Esophagus muscularis mucosa (tissue), 4 donors: ENCODE measurements at places on chromosomes 11 and 22. TPM values are rescaled to one million over a fixed set of nuclear protein-coding genes. Genes with fewer than 3 reads are reported as not detected.

GRCh38 chr22:42066126-42066761, 4.4 kb downstream of the NAGA start:
- DNase-seq: no peak

Gene SERPINH1
- total RNA-seq: 230 TPM

DNA sequence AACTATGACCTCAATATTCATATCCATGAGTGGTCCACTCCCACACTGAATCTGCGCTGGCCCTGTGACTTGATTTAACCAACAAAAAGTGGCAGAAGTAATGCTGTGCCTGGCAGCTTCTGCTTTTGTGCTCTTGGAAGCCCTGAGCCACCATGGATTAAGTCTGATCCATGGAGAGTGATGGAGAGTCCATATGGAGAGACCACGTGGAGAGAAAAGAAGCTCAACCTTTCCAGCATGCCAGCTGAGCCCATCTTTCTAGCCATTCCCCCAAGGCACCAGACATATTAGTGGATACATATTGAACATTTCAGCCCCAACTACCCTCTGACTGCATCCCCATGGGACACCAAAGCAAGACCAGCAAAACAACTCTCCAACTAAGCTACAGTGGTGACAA, 16.0 kb downstream of the LRRC55 start:
- no peak for DNase-seq

- DNase-seq: peak; percentile 31
Measured at GRCh38 chr11:112485280-112485679, 224.6 kb upstream of the PLET1 start.

GRCh38 chr11:108216988-108217387, 5.5 kb downstream of the NPAT start:
- no peak for DNase-seq

- DNase-seq: no peak
Measured at GRCh38 chr11:15638386-15638787, 523.7 kb downstream of the INSC start.

DNA sequence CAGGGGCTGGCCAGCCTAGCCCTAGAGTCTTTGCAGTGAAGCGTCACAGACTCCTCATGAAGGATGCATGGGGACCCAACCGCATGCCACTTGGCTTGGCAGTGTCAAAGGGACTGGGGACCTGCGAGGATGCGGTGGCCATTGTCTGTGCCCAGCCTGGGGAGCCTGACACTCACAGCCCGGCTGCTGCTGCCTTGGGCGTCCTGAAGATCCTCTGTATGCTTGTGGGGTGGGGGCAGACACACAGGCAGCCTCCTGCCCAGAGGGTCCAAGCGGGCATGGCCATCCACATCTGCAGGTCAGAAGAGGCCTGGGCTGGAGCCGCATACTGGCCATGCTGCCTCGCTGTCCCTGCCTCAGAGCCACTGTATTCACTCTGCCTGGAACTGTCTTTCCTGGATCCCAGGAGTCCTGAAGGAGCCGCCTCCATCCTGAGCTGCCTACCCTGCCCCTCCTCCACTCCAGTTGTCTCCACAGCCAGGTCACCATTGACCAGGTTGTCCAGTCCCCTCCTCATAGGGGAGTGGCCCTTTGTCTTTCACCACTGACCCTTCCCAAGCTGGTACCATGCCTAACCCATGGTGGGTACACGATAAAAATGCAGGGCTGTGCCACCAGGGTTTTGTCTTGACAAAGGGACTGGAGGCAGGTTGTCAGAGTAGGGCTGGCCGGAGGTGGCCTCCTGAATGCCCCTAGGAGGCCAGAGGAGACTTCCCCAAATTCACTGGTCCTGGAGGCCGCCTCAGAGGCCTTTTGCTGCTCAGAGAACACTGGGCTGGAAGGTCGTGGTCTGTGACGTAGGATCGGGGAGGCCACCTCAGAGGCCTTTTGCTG, 107.0 kb downstream of the KCNQ1OT1 start:
- DNase-seq: peak; percentile 81

Gene ZFTA
- 15.8 TPM for total RNA-seq

DNA sequence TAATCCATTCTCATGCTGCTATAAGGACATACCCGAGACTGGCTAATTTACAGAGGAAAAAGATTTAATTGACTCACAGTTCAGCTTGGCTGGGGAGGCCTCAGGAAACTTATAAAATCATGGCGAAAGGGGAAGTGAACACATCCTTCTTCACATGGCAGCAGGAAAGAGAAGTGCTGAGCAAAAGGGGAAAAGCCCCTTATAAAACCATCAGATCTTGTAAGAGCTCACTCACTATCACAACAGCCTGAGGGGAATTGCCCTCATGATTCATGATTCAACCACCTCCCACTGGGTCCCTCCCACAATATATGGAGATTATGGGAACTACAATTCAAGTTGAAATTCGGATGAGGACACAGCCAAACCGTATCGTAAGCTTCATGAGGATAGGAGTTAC, 3.8 kb upstream of the CYB5R2 start:
- no peak for DNase-seq

- no peak for DNase-seq
Measured at GRCh38 chr11:82398300-82398815, 335.3 kb downstream of the FAM181B start.

Gene APOL5
- not detected for total RNA-seq

Gene CEP126
- 10.7 TPM for total RNA-seq

Gene OR6T1
- total RNA-seq: not detected

DNA sequence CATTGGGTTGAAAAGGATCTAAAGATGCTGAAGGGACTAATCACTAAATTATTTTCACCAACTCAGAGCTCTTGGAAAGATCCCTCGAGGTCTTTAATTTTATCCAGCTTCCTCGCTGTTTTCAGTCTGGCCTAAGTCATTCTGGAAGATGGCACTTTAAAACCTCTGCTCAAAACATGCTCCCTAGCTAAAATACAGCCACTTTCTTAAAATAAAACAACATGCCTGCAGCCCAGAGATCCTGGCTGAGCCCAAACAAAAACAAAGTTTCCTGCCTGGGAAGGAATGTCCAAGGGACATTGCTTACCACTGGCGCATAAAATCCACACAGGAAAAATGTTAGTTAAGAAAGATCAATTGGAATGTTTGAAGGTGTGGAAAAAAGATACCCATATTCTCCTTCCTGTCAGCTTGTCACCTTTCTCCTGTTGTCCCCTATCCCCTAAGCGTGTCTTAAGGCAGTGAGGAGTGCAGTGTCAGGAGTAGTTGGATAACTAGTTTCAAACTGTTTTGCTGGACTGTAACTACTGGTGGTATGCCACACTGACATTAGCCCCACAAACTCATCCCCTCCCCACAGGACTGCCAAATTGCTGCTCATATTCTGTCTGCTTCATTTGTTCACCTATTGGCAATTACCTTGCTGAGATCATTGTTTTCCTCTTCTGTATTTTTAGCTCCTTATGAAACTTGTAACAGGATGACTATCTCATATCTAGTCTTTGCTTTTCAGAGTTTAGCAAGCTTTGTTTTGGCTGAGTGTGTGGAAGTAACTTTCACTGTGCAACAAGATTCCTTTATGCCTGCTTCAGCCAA, 108.3 kb upstream of the SESN3 start:
- peak; percentile 64 for DNase-seq

GRCh38 chr11:69227271-69227670, 66.7 kb upstream of the MYEOV start:
- no peak for DNase-seq

DNA sequence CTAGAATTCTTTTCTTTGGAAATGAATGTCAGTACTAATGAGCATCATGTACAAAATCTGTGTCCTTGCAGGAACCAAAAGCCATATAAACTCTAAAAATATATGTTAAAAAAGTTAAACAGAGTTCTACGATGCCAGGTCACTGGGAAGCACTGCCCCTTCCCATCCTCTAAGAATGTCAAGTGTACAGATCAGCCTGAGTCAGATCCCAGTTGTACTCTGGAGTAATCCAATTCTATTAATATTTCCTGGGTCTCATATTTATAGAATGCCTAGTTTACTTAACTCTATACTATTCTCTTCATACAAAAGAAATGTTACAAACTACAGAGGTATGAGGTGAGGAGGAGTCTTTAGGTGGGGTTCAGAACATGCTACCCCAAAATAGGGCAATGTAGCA, 460.1 kb downstream of the DLG2 start:
- DNase-seq: no peak

Gene DCDC1
- 0.17 TPM for total RNA-seq

- DNase-seq: no peak
Measured at GRCh38 chr11:34318111-34319037, 39.4 kb downstream of the ABTB2 start.

Gene MMP12
- not detected for total RNA-seq

- DNase-seq: no peak
Measured at GRCh38 chr11:87114093-87114492, 76.4 kb downstream of the TMEM135 start.

DNA sequence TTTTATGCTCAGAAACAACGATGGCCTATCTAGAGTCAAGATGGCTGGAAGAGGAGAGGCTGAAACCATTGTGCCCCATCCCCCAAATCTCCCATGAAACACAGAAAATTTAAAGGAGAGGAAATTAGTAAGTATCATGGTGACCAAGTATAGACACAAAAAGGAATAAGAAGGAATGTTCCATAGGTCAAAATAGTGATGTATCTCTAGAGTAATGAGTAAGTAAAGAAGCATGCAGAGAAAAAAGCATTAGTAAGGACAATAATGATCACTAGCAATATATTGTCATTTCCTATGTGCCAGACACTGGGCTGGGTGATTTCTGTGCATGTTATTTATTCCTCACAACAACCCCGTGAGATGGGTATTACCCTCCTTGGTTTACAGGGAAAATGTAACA, 2.6 kb upstream of the SLC22A24 start:
- no peak for DNase-seq

Gene GCAT
- total RNA-seq: 12.7 TPM

GRCh38 chr11:2767801-2768200, 68.0 kb upstream of the KCNQ1OT1 start:
- DNase-seq: peak; percentile 87

Gene TRIM49D2
- not detected for total RNA-seq

DNA sequence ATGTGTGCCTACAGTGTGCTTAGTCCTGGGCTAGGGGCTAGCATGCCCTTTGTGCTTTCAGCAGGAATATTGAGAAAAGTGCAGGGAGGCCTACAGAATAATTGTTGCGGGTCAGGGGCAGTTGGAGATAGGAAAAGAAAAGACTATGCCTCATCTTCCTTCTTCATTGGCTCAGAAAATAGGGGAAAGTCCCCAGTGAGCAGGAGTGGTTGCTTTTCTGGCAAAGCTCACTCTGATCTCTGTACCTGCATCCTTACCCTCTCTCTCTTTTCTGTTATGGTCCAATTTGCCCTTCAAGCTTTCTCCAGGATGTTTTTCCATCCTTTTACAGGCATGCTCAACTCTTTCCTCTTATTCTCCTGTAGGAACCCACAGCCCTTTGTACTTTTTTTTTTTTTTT, 29.5 kb upstream of the RRM1 start:
- peak; percentile 24 for DNase-seq

Gene NDUFA6
- 78.4 TPM for total RNA-seq

DNA sequence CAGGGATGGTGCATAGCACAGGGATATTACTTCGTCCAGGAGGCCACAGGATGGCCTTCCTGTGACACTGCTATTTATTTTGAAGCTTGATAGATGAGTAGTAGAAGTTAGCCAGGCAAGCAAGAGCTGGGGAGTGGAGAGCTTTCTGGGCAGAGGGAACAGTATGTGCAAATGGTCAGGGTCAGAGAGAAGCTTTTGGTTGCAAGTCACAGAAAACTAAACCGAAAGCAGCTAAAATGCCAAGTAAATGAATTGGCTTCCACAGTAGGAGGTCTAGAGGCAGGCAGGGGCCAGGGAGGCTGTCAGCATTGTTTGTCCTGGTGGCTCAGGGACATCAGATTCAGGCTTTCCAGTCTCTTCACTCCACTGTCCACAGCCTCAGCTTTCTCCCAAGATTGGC, 247.5 kb downstream of the GRIK4 start:
- peak; percentile 83 for DNase-seq

Gene TREH
- total RNA-seq: not detected

GRCh38 chr11:101456812-101457211, 127.0 kb downstream of the TRPC6 start:
- no peak for DNase-seq

- DNase-seq: no peak
Measured at GRCh38 chr22:19559324-19559811, 35.2 kb upstream of the CLDN5 start.

Gene GPR83
- 0.17 TPM for total RNA-seq

- no peak for DNase-seq
Measured at GRCh38 chr11:108559340-108559739, 34.2 kb downstream of the EXPH5 start.

DNA sequence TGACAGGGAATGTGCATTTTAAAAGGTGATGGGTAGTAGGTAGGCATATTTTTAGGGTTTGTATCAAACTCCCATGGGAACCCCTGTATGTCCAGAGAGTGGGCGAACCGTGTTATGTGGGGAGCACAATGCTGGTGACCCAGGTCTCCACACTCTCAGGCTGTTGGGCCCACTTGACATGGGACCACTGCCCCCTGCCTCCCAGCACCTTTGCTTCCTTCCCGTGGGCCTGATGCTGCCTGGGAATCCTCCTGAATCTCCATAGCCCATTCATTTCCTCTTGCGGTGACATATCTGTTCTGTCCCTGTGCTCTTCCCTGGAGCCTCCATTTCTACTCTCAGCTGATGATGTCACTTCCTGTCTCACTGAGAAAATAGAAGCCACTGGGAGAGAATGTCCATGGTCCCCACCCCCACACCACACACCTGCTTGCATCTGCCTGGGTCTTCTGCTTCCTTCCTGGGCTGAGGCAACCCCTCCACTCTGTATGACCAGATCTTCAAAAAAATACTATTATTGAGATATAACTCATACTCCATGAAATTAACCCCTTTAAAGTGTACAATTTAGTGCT, 55.8 kb upstream of the THY1 start:
- DNase-seq: peak; percentile 55

- no peak for DNase-seq
Measured at GRCh38 chr22:35688913-35689675, 28.6 kb upstream of the APOL5 start.

DNA sequence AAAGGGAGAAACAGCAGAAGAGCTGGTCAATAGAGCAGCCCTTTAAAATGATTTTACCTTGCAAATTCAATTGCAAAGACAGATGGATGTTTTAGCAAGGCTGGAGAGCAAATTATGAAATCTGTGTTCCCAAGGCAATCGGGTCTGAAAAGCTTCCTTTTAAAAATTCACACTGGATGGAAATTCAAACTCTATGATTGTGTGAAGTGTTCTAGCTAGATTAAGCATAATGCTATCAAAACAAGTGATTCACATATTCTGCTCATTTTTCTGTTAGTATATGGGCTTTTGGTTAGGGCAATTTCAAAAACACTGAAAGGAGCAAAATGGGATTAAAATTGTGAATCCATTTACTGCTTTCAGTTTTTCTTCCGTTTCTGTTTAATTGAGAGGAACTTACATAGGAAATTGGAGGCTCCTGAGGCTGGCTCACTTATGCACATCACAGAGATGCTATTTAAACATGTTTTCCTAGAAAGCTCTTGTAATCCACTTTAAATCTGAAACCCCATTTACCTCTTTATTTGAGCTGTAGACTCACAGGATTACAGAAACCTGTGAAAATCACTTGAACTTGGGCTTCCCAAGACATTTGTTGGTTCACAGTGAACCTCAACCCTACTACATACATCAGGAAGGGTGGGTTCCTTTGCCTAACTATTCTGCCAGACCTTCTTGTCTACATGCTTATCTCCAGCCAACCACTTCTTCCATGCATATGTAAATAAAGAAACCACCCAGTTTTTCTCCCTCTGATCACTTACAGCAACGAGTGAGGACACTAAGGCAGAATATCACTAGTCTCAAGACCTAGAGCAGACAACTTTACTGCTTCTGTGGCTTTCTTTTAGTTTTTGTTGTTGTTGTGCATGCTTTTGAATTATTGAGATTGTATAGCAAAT, 201.9 kb upstream of the PITPNB start:
- DNase-seq: no peak

GRCh38 chr11:85732965-85733364, 47.0 kb upstream of the CCDC89 start:
- no peak for DNase-seq
